ENCODE measurements at places on chromosomes 6 and 20. TPM values are rescaled to one million over a fixed set of nuclear protein-coding genes. Genes with fewer than 3 reads are reported as not detected.

Gene OR2H1
- not detected for total RNA-seq

Gene SMOC2
- total RNA-seq, result not detected

Gene ZSCAN23
- total RNA-seq, result 7.2 TPM

Gene RRAGD
- 1.1 TPM for total RNA-seq

Gene RIN2
- total RNA-seq, result 27.2 TPM

Gene HUS1B
- total RNA-seq, result 0.99 TPM

Gene ARFGEF3
- 1.8 TPM for total RNA-seq

Gene TMEM244
- not detected for total RNA-seq

Gene MATN4
- total RNA-seq, result 0.24 TPM

Gene ATAT1
- total RNA-seq, result 5.2 TPM

Gene DLL1
- 18.1 TPM for total RNA-seq

Gene NELFCD
- 69.7 TPM for total RNA-seq

Gene KCNK16
- total RNA-seq, result not detected

Gene WFDC12
- not detected for total RNA-seq

Gene CFB
- 1.7 TPM for total RNA-seq

Gene BTNL2
- not detected for total RNA-seq

Gene CEP85L
- 23.3 TPM for total RNA-seq

Gene EFCAB8
- 0.47 TPM for total RNA-seq

Gene PCSK2
- not detected for total RNA-seq

Gene ZSCAN16
- 1.7 TPM for total RNA-seq

Gene ADGRF5
- 1.5 TPM for total RNA-seq

Gene FNDC1
- 0.33 TPM for total RNA-seq

Gene UTRN
- 36.8 TPM for total RNA-seq

Gene ENPP5
- total RNA-seq, result 27.0 TPM

Gene KIAA1755
- not detected for total RNA-seq

Gene SPATS1
- not detected for total RNA-seq

Gene CDH4
- total RNA-seq, result 57.4 TPM

Gene SMPDL3A
- 4.5 TPM for total RNA-seq

Gene RAB44
- total RNA-seq, result 0.16 TPM

Gene RSPO3
- total RNA-seq, result not detected

Gene ARG1
- total RNA-seq, result not detected

Gene PTPRK
- total RNA-seq, result 95.5 TPM

Gene PIGU
- 15.2 TPM for total RNA-seq

Gene GPX5
- not detected for total RNA-seq

Gene LGSN
- total RNA-seq, result not detected

Gene SLC22A7
- total RNA-seq, result not detected

Gene NEURL2
- total RNA-seq, result 3.3 TPM

Gene LAMA4
- 0.35 TPM for total RNA-seq

Measured in mammary epithelial cell (primary cell).